Activated CD4-positive, alpha-beta T cell treated with anti-CD3 and anti-CD28 coated beads, Interleukin-2, amount 10 ng/mL, durations not matched to agents 7 days and 5 days (primary cell): ENCODE measurements at places on chromosomes 7 and 10. TPM values are rescaled to one million over a fixed set of nuclear protein-coding genes. Genes with fewer than 3 reads are reported as not detected.
A peak's percentile ranks its signal among the peaks of the same experiment; 100 is the strongest.

Gene TMEM236
- not detected for total RNA-seq

Gene PARD3
- total RNA-seq: 1.0 TPM

Gene RTKN2
- total RNA-seq: 8.8 TPM

Gene TAS2R41
- total RNA-seq: 0.29 TPM

Gene STOX1
- total RNA-seq: 1.5 TPM

Gene CALD1
- total RNA-seq: 0.17 TPM

Gene DOCK1
- 0.05 TPM for total RNA-seq

Gene ACSM6
- total RNA-seq: not detected

Gene ENTPD1
- total RNA-seq: 0.27 TPM

Gene SEPTIN7
- 256 TPM for total RNA-seq

Gene CACNA2D1
- total RNA-seq: not detected

Gene COBL
- total RNA-seq: not detected

Gene PPP1R3A
- total RNA-seq: not detected

Gene CASP7
- 33.5 TPM for total RNA-seq

Gene PKD1L1
- total RNA-seq: 0.08 TPM

Gene DDIT4
- total RNA-seq: 189 TPM

Gene NUP205
- 99.5 TPM for total RNA-seq

Gene ATP6V0A4
- total RNA-seq: not detected

Gene GIMAP5
- 149 TPM for total RNA-seq

Gene TAS2R4
- 1.1 TPM for total RNA-seq

Gene PDCD11
- 51.8 TPM for total RNA-seq

Gene C10orf95
- total RNA-seq: 0.17 TPM

GRCh38 chr7:96310110-96310509 lies 11.8 kb downstream of the SLC25A13 start:
- DNase-seq: no peak

DNA sequence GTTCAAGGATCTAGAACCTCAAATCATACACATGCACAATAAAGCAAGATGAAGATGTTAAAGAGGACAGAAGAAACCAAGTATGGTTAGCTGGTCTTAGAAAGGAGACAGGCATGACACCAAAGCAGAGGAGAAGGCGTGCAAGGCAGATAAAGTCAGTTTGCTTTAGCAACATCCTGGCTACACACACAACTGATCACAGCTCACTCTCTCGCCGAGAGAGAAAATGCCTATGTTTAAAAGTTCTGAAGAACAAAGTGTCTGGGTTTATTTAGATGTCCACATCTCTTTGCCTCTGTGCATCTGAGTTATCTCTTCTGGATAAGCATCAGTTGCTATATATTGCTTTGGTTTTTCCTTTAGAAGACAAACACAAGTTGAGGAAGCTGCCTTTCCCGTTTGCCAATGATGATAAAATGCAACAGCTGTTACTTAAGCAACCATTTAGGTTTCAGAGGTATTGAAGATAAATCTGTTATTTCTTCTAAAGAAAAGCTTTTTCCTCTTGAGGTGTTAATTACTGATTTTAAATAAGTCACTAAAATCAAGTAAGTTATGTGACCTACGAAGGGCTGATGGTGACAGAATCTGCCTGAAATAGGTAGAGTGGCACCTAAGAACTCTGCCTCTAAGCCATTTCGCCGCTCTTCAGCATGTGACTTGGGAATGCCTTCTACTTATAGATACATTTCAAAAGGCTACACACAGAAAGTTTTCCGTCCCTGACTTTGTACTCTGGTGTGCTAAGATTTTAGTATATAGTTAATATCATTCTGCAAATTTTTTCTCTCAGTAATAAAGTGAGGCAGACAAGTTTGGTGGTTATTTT lies 146.2 kb upstream of the ASAH2 start:
- DNase-seq: no peak

DNA sequence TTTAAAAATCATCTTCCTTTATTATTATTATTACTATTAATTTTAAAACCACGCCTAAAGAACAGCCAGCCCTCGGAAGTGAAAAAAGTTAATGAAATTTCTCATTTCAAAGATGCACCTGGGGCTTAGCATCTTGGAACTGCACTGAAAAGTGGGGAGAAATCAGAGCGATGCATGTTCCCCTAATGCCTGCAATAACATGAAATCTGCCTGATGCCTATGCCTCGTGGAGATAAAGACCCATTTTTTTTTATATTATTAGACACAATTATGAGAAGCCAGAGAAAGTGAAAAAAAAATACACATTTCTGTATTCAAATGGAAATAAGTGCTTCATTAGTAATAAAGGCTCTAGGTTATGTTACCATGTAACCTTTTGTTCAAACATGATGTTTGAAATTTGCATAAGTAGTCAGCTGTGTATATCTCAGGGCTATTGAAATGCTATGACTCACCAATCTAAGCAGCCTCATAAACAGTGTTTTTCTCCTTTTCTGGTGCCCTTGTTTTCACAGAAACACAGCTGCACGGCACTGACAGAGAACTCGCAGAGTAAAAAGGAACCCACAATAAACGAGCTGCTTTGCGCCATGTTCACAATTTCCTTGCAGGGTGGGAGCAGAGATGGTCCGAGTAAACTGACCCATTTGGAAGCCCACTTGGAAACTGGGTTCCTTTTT lies 175.8 kb upstream of the PRKCQ start:
- no peak for DNase-seq

DNA sequence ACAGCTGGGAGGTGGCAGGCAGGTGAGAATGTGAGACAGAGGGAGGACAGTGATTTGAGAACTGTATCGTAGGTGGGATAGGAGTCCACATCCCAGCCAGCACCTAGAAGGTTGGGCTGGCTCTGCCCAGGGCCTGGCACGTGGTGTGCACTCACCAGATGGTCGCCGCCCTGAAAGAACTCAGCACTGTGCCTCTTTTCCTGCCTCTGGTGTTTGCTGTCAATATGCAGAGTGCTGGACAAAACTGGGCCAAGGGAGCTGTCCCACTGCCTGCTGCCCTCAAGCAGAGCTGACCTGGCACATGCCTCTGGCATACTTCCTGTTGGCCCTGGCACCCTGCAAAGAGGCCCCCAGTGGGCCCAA lies 36.8 kb downstream of the CHST3 start:
- DNase-seq: no peak

- DNase-seq: no peak
Measured at GRCh38 chr7:50970092-50970491, 187.4 kb upstream of the GRB10 start.

DNA sequence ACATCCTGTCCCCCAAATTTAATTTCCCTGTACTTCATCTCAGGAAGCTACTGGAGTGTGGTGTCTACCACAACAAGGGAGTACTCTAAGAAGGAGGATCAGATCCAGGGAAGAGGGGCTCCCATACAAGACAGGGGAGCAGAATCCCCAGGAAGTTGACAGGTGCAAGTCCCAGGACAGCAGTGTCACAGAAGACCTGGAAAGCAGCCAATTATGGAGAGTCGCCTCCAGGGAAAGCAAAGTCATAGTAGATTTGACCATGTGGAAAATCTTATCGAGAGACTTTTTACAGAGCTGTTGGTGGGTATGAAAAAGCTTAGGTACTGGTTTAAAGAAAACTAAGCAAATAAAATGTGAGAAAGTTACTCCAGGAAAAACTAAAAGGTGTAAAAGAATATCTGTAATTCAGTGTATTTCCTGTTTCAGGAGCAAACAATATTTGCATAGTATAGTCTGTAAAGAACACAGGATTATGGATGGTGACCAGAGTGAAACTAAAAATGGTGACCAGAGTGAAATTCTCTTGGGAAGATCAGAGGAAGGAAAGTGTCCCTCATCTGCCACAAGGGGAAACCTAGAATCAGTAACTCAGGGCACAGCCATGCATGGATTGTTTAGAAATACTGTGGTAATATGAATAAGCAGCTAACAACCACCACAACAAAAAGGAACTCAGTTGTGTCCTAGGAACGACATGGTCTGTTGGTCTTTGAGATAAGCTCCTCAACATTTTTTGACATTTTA lies 44.5 kb downstream of the LANCL2 start:
- no peak for DNase-seq

GRCh38 chr7:151065516-151065915 lies 6.1 kb downstream of the SLC4A2 start:
- DNase-seq: no peak

DNA sequence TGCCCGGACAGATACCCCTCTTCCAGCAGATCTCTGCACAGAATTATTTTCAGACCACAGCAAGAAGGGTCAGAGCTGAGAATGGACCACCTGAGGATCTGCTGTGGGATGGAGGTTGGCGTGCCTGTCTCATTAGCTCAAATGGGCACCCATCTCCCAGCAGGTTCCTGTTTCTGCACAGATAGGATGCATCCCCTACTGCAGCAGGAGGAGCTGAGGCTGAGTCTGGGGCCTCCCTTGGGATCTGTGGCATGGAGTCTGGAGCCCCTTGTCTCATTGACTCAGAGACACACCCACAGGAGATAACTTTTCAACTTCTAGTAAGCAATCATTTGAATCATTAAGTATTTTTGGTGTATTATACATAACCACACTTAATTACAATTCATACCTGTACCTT lies 212.7 kb downstream of the ADK start:
- no peak for DNase-seq

DNA sequence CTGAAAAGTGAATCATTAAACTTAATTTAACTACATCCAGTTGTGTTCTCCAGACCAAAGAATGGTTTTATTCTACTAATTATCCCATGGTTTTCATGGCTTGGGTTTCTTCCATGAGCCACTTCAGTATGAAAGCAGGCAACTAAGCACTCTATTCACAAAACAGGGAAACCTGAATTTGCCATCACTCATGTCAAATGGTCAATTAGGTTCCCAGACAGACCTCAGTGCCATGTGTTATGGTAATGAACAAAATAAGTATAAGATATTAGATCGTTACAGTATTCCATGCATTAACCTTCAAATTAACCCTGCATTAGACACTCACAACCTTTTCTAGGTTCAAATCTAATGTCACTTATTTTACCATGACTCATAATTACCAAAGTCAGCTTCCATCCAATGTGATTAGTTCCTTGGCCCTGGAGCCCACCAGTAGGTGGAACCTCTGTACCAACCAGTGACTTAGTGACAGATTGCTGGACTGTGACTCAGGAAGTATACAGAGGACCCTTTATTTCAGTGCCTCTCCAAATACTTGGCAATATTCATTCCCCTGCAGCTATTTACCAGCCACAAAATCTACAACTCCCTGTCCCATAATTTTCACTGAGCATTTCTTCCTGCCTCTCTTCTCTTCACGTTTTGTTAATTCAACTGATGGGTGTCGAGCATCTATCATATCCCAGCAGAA lies 1270.2 kb upstream of the SORCS1 start:
- no peak for DNase-seq

- no peak for DNase-seq
Measured at GRCh38 chr7:12111422-12112405, 99.4 kb upstream of the TMEM106B start.

- DNase-seq: peak; percentile 15
Measured at GRCh38 chr10:23439961-23440889, 1.4 kb downstream of the OTUD1 start.

- no peak for DNase-seq
Measured at GRCh38 chr7:84100866-84101265, 93.7 kb downstream of the SEMA3A start.

- no peak for DNase-seq
Measured at GRCh38 chr7:2288503-2288902, 25.7 kb downstream of the SNX8 start.

DNA sequence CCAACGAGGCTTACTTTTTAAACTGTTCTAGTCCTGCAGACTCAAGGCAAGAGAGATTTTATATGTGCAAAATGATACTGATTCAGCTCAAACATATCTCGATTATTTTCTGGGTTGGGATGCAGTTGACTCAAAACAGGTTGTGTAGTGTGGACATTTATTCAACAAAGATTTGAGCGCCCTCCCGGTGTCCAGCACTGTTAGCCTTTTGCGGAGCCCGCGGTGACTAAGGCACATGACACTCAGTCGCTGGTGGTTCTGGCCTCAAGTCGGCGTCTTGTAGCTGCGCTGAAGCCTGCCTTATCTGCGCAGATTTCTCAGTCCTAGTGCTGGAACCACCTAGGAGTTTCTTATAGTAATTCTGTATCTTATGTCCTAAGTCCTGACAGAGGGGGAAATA lies 938 bp upstream of the CADPS2 start:
- no peak for DNase-seq

GRCh38 chr10:88946965-88947590 lies 5.5 kb downstream of the ACTA2 start:
- DNase-seq: no peak

GRCh38 chr7:92955081-92955480 lies 118.7 kb upstream of the CDK6 start:
- DNase-seq: no peak

GRCh38 chr7:150999001-150999400 lies 8.2 kb downstream of the NOS3 start:
- no peak for DNase-seq

GRCh38 chr7:8343556-8343955 lies 81.6 kb upstream of the ICA1 start:
- DNase-seq: no peak

DNA sequence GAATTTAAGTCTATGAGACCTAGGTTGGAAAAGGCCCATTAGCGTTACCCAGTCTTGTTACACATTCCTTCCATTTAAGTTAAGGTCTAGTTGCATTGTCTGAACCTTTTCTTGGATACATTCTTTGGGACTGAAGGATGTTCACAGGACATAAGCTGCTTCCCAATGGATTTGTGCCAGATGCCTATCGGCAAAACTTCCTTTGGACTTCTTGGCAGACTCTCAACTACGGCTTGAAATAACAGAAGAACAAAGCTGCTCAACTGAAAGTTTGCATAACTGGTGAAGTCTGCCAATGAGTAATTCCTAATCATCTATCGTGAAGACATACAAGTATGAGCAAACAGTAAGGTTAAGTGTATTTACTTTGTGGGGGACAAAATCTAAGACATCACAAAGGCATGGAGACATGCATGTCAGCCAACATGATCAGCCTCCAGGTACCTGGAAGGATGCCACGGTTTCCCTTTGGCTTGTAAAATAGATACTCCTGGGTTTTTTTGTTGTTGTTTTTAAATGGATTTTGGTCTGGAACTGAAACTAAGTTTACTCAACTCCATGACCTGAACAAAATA lies 35.4 kb downstream of the MALSU1 start:
- no peak for DNase-seq

GRCh38 chr7:147196481-147196880 lies 1079.9 kb downstream of the CNTNAP2 start:
- no peak for DNase-seq

DNA sequence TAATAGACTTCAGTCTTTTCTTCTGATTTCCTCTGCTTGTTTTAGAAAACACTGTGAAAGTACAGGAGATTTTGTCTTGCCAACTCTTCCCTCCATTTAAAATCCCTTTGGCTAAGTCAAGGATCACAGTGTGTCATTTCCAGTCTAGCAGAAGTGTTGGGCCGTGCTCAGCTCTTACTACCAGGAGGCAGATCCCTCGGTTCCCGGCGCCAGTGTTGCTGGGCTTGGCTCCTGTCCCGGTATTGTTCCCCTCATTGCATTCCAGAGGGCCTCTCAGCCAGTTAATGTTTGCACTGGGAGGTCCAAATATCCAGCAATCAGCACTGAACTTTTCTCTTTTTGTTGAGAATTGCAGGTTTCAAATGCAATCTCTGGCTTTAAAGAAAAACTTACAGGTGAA lies 612.1 kb upstream of the MGMT start:
- DNase-seq: no peak

GRCh38 chr10:117346574-117346973 lies 28.7 kb downstream of the PDZD8 start:
- no peak for DNase-seq

- DNase-seq: peak; percentile 12
Measured at GRCh38 chr7:27774717-27775328, 34.9 kb downstream of the TAX1BP1 start.
